NK-92 treated with Interleukin-12 subunit alpha and Interleukin-12 subunit beta, amount 100 ng/mL, for 24 hours (cell line): ENCODE measurements at places on chromosomes 4 and X.
A peak's percentile ranks its signal among the peaks of the same experiment; 100 is the strongest.

- no peak for DNase-seq
Measured at GRCh38 chr4:126957556-126957955, 675.2 kb upstream of the INTU start.

DNA sequence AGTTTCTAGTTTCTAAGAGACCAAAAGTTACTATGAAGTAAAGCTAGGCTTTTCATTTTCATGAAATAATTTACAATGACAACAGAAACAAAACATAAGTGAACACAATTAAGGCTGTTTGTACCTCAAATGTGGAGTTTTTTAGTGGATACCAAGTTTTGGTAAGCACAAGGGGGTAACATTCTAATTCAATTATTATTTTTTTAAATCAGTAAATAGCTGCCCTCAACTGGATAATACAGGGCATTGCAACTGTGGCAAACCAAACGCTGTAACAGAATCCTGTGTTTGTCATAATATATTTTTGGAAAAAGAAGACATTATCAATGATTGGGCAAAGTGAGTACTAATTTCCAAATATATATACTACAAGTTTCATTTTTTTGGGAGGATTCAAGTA, 150.3 kb downstream of the FBXW7 start:
- DNase-seq = no peak

DNA sequence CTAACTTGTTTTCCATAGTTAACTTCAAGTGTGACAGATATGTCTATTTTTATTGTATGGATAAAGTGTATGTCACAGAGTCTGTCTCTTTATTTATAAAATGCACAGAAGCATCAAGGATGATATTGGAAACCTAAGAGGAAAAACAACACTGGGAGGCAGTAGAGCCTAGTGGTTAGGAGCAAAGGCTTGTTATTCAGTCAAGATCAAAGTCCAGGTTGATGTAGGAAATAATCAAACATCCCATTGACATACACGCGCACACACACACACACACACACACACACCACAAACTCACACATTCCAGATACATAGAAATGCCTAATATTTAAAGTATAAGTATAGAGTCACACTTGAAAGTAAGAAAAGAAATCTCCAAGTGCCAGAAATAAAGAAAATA, 206.8 kb downstream of the CHRDL1 start:
- DNase-seq = no peak

- no peak for DNase-seq
Measured at GRCh38 chr4:186920483-186920882, 196.8 kb upstream of the FAT1 start.

DNA sequence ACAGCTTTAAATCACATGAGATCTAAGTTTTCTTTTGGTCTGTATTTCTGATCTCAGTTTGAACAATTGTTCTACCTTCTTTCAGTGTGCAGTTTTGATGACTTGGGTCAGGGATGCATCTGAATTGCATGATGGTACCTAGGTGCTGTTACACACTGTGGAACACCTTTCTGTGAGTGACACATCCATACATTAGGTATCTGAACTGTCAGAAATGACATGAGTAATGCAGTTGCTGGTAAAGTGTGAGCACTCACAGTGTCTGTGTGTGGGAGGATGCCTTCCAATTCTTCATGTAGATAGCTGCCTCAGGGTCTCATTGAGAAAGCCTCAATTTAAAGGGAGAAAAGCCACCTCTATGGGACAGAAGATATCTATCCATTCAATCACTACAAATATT, 411.9 kb downstream of the PPARGC1A start:
- no peak for DNase-seq

- peak; percentile 18 for DNase-seq
Measured at GRCh38 chrX:72101597-72102037, 30.1 kb downstream of the RTL5 start.
